ENCODE measurements at places on chromosomes 7 and 10.

DNA sequence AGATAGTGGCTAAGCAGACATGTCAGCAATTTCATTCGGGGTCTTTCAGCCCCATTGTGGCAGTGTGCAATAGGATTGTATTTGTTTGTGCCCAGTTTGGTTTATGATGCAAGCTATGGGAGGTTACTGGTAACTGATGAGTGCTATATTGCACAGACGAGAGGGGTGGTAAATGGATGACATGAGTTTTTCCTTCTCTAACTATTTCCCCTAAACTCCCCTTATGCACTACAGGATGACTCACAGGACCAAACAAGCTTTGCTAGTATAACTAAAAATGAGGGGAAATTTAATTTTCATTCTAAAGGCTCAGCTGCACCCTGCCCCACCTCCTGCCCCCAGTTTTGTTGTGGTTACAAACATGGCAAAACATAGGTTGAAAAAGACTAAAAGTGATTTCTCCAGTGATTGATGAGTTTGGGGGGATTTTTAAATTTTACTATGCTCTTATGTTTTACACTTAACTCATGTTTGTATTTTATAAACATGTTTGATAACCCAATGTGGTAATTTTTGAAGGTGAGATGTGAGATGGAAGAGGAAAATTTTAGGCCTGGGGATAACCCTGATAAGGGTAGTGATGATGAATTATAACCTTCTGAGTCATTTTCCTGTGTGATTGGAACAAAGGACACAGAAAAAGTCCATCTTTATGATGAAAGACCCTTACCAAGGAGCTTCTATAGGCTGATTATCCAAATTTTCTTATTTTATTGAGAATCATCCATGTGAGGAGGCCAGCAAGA lies 60.8 kb upstream of the NAMPT start:
- DNase-seq: no peak

- DNase-seq: no peak
Measured at GRCh38 chr7:116571552-116571951, 46.7 kb downstream of the CAV1 start.

DNA sequence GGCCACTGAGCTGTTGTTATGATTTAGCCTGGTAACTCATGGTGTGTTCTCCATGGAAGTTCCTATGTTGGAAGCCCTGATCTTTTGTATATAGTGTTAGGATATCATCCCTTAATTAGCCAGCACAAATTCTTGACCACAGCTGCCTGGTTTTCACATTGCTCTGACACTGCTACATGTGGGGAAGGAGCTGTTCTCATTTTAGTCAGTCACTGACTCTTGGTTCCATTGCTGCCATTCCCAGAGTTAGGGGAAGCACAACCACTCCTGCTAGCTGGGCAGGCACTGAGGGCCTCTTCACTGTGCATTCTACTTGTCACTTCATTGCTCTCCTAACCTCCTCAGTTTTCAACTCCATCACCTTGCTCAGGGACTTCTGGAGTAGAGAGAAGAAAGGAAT lies 98.4 kb upstream of the GJD4 start:
- DNase-seq: no peak

DNA sequence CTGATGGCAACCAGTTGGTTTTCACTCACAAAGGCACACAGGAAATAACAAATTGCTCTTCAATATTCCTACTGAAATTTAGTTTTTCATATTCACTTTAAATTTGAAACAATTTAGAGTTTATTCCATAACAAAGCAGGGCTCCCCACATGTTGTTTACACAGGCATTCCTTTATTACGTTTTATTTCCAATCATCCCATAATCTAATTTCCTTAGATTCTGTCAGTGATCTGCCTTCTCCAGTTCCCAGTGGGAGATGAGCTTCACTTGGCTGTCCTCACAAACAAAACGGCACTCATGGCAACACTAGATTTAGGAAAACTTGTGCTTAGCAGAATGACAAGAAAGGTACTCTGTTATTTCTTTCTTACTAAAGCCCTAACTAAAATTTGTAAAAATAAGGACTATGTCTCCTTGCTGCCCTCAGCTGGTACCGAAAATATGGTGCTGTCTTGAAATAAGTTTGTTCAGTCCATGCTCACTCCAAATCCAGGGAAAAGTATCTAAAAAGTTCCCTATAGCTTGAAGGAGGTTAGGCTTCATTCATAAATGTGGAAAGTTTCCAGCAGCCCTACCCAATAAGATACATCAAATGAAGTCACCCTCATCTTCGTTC lies 23.0 kb downstream of the PHYH start:
- DNase-seq: no peak
